Activated naive CD4-positive, alpha-beta T cell treated with anti-CD3 and anti-CD28 coated beads for 36 hours (primary cell): ENCODE measurements at places on chromosomes 6 and 20. TPM values are rescaled to one million over a fixed set of nuclear protein-coding genes. Genes with fewer than 3 reads are reported as not detected.

DNA sequence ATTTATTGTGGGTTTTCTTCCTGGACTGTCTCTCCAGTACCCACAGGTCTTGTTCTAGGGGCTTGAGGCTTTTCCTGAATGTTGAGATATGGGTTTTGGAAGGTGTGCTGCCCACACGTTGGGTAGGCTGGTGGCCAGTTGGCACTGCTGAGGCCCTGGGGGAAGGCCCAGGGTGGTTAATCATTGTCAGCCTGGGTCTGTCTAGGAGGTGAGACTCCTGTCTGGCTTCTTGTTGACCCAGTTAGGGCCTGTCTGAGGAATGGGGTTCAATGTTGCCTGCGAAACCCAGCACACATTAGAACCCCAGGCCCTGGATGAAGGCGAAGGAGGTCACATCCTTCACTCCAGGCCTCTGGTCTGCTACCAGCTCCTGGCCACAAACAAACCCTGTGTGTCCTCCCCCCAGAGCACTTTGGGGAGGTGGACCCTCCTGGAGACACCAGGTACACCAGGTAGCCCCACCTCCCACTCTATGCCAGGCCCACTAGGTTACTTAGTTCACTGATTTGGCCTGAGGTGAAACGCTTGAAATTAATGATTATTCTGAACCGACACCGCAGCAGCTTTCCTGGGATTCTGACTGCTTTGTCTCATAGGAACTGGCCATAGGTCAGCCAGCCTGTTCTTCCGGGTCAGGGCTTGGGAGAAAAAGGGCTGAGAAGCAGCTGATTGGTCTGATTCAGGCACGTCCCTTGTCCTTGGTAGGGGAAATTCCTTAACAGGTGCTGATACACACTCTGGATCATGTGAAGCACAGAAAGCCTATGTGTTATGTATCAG, 15.2 kb downstream of the DNMT3B start:
- DNase-seq, result no peak

DNA sequence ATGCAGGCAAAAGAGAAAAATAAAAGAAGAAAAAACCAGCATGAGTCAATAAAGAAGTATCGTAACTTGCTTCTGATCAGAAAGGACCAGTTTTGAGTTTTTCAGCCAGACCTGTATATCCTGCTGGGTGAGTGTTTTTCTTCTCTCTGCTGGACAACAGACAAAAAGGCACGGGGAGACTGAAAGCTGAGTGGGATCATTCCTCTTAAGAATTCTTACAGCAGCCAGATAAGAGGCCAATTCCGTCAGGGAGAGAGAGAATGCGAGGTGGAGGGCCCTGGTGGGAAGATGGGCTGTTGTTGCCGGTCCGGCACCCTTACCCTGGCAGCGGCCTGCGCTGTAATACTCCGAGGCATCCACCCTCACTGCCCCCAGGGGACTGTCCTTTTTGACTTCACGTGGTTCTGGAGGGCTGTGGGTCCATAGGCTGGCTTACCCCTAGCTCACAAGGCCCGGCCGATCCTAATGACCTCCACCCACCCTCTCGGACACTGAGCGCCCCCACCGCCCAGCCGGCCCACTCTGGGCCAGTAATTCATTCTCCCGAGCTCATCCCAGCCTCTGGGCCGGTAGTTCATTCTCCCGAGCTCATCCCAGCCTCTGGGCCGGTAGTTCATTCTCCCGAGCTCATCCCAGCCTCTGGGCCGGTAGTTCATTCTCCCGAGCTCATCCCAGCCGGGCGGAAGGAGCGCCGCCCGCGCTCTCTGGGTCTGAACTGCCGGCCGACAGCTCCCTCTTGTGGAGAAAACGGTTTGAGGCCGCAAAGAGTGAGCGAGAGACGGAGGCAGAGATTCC, 118.3 kb upstream of the SIRPA start:
- peak; percentile 90 for DNase-seq

DNA sequence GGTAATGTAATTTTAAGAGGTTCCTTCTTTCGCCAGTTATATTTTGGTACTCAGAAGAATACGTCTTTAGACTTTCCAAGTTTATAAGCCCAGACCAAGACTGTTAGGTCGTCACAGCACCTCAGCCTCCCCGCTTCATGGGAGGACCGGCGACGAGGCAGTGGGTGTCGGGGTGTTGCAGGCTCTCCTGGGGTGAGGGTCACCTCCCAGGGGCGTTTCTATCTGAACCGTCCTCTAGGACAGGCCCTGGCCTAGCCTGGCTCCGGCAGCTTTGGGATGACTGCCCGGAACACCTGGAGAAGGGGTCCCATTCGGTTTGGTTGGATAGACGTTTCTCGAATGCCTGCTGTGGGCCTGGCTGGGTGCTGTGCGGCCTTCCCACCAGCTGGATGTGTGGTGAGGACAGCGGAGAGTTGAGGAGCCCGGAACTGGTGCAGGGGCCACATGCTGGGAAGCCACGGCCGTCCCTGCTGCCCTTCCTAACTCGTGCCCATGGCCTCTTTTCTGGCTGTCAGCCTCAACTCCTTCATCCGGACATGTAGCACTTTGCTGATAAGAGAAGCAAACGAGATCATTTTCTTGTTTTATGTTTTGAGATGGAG, 1.1 kb downstream of the OSBPL2 start:
- DNase-seq, result no peak

DNA sequence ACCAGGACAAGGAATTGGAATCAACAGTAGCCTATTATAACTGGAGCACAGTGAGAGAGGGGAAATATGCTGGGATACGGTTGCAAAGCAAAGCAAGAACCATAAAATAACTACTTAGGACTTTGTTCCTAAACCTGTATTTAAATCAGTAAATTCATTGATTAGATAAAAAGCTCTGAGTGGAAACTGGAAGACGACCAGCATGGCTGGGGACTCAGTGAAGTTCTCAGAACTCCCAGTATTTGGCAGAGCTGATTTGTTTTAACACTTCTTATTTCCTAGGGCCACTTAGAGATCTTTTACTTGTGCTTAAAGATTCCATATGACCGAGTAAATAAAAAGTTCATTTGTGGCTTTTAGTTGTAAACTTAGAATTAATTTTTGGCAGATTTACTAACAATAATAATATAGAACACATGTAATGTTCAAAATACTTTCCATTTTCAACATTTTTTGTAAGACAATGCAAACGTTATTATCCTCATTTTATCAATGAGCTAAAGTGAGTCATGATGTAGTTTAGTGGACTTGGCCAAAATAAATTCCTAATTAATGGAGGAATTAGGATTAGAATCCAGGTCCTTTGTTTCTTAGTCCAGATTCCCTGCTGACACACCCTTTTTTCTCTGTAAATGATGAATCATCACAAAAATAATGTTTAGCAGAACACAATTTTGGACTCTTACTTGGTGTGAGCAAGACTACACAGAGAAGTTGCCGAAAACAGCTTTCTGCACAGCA, 392.9 kb downstream of the GJA1 start:
- no peak for DNase-seq

GRCh38 chr6:53792016-53792415, 2.8 kb upstream of the LRRC1 start:
- DNase-seq, result no peak

DNA sequence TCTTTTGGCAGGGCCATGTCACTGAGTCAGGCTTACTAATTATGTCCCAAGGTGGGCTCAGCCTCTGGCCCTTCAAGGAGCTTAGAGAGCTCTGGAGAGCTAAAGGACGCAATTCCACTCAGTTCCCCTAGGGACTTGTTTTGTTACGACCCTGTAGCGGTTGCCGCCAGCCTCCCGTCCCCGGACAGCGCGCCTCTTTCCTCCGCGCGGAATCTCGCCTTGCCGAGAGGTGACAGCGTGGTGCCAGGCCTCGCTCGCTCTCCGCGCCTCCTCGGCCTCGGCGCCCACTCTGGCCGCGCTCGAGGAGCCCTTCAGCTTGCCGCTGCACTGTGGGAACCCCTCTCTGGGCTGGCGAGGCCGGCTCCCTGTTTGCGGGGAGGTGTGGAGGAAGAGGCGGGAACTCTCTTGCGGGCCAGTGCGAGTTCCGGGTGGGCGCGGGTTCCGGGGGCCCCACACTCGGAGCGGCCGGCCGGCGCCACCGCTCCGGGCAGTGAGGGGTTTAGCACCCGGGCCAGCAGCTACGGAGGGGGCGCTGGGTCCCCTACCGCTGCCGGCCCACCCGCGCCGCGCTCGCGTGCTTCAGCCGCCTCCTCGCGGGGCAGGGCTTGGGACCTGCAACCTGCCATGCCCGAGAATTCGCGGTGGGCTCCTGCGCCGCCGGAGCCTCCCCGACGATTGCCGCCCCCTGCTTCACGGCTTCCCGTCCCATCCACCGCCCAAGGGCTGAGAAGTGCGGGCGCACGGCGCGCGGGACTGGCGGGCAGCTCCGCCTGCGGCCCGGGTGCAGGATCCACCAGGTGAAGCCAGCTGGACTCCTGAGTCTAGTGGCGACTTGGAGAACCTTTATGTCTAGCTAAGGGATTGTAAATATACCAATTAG, 9.9 kb upstream of the ZNF311 start:
- no peak for DNase-seq

DNA sequence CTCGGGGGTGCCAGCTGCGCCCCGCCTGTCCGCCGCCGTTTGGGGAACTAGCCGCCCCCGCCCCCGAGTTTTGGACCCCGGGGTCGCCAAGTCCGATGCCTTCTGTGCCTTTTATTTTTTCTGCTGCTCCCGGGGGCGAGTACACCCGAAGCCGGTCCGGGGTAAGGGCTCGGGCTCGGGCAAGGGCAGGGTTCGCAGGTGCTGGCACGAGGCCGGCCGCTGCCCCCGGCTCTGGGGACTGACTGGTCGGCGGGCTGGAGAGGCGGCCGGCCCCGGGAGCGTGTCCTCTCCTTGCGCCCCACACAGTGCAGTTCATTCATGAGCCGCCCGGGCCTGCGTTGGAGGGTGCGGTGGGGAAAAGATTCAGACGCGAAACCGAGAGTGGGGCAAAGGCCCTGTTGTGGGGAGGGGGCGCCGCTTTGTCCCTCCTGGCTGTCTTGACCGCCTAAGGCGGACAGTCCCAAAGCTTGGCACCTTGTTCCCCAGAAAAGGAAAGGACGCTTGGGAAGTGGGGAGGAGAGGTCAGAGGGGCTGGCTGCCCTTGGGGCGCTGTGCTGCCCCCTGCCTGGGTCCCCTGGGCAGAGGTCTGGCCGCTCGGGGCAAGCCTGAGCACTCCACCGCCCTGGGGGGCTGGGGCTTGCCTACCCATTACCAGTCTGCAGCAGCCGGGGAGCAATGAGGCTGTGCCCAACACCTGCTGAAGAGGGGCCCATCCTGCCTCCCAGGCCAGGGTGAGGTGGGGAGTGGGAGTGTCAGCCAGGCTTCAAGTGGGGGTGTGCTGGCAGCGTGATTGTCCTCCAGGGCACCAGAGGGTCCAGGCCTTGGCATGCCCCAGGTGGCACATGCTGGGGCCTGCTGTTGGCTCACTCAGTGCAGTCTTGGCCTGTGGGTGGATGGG, 915 bp downstream of the TMEM63B start:
- DNase-seq, result no peak

- no peak for DNase-seq
Measured at GRCh38 chr6:113392551-113393055, 464.5 kb upstream of the MARCKS start.

DNA sequence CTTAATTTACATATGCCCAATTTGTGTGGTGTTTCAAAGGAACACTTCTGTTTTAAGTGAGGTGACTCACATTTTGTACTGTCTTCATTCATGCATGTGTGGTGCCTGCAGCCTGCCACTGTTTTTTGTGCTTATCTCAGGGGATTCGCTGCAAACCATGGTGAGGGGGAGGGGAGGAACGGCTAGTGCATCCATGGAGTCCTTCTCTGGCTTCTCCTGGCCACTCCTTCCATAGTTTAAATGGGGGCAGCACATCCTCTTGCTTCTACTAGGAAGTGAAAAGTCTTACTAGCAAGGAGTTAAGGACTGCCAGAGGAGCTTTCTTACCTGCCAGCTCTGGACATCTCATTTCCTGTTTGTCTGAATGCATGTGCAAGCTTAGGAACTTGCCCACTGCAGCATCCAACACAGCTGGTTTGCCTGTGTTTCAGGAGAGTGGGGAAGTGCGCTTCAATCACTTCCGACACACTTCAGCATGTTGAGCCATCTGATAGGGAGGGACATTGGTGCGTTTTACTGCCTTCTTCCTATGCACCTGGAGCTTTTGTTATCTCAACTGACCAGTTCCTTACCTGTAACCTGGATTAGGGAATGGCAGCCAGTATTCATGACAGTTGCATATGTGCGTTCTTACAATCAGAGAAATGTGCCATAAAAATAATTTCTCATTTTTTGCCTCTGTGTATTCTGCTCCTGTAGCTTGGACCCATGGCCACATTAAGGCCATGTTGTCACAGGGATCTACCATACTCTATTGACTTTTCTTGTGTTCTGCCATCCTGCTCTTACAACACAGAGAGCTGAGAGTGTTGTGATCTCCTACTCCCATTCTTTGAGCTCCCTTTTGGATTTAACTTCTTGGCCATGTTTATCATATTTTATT, 211.3 kb downstream of the ARID1B start:
- peak; percentile 25 for DNase-seq

- DNase-seq, result no peak
Measured at GRCh38 chr6:128511506-128511905, 8.9 kb downstream of the PTPRK start.

DNA sequence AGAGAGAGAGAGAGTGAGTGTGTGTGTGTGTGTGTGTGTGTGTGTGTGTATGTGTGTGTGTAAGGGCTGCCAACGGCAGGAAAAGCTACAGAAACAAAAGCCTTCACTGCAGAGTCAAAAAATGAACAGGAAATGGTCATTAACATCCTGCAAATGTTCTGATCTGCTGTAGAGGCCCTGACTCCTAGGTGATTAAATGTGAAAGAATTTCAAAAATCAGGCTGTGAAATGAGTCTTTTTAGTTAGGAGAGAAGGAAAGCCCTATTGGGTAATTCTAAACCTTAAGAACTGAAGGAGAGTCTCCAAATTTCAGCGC, 166.5 kb upstream of the MYLIP start:
- peak; percentile 45 for DNase-seq

- no peak for DNase-seq
Measured at GRCh38 chr6:137240168-137240567, 21.0 kb upstream of the IFNGR1 start.

DNA sequence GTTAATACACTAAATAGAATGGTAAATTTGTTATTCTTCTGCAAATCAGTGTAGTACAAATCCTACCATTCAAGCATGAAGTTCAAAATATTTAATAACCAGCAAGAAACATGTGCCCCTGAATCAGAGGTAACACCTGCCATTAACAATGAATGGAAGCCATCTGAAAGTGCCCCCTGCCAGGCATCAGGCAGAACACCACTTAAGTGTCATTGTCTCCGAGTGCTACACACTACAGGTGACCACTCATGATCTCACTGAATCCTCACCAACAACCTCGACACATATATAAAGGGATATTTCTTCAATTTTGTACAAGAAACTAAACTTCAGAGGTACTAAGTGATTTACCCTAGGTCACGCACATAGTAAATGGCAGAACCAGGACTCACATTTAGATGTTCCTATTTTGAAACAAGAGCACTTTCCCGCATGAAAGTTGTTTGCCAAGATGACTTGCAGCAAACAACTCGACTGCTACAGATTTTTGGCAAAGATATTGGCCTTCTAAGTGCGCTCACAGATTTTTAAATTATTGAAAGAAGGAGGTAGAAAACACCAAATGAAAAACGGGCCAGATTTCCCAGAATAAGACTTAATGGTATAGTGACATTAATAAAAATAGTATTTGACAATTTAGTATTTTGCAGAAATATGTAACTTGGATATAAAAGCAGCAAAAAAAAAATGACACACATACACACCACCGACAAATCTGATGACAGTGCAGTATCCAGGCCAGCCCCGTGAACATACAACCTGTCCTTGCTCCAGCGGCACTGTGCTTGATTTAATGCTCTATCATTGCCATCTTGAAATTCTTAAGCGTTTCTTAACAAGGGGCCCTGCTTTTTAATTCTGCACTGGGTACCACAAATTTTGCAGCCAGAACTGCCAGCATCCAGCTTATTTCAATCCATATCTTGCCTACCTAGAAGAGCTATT, 274.5 kb downstream of the ALDH8A1 start:
- DNase-seq, result no peak

The SAMD10 gene
- 20.5 TPM for total RNA-seq

The TBXT gene
- not detected for total RNA-seq
